ENCODE measurements at places on chromosomes 11 and 22. TPM values are rescaled to one million over a fixed set of nuclear protein-coding genes. Genes with fewer than 3 reads are reported as not detected.
A peak's percentile ranks its signal among the peaks of the same experiment; 100 is the strongest.

DNA sequence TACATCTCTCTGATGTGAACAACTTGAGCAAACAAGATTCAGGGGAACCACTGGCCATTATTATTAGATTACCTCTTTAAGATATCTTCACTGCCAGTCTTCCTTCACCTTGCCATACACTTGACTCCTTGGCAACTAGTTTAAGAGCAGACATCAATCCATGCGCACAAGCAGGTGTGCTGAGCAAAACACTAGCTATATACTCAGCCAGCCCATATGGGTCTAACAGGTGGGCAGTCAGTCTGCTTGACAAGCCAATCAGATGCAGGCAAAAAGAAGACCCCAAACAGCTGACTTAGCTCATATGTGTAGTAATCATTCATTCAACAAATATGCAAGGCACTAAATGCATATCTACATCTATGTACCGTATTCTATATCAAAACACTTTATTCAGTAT, 101.2 kb downstream of the SIK3 start:
- no peak for DNase-seq

DNA sequence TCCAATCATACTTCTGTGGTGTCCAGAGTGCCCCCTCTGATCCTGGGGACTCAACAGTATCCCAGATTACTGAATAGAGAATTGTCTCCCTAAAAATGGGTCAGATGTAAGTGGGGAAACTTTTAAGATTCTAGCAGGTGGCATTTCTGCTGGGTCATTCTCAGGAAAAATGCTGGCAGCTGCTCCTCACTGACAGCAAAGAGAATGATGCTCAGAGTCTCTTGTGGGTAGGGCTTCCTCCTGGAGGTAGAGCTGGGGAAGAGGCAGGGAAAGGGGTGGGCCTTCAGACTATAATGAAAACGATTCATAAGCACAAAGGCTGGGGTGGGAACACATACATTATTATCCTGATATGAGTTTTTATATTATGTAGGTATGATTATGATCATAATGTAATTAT, 647.2 kb downstream of the NELL1 start:
- no peak for DNase-seq

- DNase-seq: no peak
Observed at GRCh38 chr11:38718659-38719058, 2120.6 kb upstream of the RAG2 start.

GRCh38 chr22:19820880-19821522, 33.7 kb downstream of the GNB1L start:
- DNase-seq: no peak

- DNase-seq: no peak
Observed at GRCh38 chr11:24755260-24755839, 258.5 kb downstream of the LUZP2 start.

Gene MFRP
- not detected for total RNA-seq

GRCh38 chr11:122197066-122197987, 81.3 kb upstream of the BLID start:
- no peak for DNase-seq

DNA sequence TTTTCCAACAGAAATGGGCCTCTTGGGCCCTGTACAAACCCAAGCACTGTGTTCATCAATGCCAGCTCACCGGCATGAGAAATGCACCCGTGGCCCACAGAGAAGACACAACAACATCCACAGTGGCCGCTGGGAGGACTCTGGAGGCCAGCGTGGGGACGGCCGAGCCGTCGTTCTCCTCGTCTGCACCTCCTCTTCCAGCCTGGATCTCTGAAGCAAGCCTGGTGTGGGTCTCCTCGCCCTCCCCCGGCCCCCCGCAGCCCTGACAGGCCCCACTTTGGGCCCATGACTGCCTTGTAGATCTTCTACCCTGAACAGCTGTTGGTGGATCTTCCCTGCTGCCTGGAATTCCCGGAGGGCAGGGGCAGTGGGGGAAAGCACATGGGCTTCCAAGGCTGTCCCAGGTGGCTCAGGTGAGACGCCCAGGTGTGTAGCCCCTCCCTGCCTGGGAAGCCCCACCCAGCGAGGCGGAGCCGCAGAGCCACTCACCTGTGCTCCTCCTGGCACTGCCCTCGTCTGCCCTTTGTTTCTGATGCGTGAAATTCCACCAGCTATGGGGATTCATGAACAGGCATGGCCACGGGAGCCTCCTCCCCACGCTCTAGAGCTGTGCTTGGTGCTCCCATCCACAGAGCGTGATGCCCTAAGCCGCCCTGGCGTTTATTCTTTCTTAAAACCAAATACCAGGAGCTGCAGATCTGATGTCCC, 225.9 kb downstream of the BRD1 start:
- DNase-seq: no peak

Gene KRTAP5-2
- not detected for total RNA-seq

DNA sequence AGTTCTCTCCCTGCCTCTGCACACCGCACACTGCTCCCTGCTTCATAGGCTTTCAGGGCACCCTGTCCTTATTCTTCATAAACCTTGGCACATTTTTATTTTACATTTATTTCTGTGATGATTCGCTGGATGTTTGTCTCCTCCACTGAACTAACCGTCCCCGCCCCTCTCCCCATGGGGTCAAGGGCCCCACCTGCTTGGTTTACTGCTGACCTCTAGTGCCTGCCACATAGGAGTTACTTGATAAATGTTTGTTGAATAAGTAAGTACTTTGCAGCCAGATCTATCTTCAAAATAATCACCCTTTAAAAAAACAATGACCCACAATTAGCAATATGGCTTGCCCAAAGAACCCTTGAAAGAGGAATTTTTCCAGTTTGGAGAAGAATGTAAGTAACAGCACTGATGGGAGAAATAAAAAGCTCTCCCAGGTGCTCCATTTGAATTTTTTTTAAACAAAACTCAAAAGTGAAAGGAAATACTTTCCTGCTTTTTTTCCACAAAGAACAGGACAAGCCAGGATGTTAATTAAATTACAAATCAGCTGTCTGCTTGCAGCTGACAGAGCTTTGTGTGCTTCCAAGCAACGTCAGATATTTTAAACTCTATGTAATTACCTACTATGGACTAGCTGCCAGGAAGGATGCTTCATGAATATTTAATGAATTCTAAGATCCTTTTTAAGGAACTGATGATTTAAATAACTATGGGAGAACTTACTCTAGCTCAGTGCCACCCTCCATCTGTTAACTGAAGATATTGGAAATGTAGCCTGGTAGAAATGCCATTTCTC, 1083.6 kb downstream of the DLG2 start:
- DNase-seq: no peak

DNA sequence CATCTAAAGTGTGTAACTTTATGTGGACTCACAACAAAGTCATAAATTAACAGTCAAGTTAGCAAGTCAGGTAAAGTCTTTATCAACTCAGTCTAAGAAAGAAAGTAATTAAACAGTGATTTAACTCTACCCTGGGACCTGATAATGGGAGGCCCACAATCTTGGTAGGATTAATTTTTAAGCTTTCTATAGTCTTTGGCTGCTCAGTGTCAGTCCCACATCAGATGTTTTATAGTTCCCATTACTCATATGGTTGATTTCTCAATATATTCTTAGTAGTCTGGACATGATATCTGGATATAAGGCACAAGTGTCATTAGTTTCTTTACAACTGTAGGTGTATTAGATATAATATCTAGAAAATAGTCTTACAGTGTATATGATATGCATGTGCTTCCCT, 38.5 kb upstream of the SCN3B start:
- DNase-seq: no peak

Gene OR51I1
- not detected for total RNA-seq

Gene SPECC1L
- total RNA-seq: 35.2 TPM

DNA sequence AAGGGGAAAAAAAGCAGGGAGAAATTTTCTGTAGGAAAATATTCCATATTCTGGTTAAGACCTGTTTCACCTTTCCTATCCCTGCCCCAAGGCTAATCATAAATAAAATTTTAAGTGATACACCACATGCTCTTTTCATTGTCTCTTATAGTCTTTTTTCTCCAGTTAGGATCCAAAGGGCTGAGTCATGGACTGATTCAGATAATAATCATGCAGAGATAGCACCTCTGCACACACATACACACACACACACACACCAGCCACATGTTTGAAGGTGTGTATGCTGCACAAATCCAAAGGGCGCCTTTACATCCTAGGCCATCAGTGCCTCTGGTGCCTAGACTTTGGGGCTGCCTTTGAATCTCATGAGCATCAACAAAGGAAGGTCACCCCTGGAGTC, 35.5 kb upstream of the CWF19L2 start:
- no peak for DNase-seq

Gene CSNK2A3
- total RNA-seq: not detected

- no peak for DNase-seq
Observed at GRCh38 chr11:102575012-102575411, 44.5 kb upstream of the MMP7 start.

GRCh38 chr22:36613958-36614357, 85.0 kb upstream of the EIF3D start:
- no peak for DNase-seq

Gene NDUFS8
- 64.2 TPM for total RNA-seq

DNA sequence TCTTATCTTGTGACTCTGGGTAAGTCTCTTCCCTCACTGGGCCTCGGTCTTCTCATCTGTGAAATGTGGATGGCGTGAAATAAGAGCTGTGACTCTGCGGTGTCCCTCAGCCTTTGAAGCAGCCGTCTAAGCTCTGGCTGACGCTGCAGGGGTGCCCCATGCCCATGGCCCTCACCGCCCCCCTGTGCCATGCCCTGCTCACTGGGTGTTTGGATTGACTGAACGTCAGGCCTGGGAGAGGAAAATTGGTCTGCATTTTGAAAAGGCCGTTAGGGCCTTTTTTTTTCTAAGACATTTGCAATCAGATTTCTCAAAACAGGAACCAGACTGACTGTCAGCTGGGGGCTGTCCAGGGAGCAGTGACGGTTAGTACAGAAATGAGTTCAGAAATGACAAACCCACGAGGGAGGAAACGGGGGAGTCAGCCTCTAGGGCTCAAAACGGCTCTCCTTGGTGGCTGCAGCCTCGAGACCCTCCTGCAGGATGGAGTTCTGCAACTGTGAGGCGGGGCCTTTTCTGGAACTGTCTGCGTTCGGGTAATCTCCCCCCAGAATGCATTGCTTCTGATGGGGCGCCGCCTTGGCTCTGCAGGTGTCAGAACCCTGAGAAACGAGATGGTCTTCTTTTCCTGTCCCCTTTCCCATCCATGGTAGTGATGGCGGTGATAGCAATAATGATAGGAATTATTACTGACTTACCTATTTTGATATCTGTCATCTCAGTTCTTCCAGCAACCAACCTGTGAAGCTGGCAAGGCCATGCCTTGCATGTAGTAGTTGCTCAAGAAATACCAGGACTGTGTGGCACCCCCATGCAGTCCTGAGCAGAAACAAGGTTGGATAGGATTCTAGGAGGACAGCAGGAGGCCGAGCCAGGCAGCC, 2.0 kb downstream of the GRK2 start:
- DNase-seq: peak; percentile 50

Gene RELT
- total RNA-seq: 139 TPM

DNA sequence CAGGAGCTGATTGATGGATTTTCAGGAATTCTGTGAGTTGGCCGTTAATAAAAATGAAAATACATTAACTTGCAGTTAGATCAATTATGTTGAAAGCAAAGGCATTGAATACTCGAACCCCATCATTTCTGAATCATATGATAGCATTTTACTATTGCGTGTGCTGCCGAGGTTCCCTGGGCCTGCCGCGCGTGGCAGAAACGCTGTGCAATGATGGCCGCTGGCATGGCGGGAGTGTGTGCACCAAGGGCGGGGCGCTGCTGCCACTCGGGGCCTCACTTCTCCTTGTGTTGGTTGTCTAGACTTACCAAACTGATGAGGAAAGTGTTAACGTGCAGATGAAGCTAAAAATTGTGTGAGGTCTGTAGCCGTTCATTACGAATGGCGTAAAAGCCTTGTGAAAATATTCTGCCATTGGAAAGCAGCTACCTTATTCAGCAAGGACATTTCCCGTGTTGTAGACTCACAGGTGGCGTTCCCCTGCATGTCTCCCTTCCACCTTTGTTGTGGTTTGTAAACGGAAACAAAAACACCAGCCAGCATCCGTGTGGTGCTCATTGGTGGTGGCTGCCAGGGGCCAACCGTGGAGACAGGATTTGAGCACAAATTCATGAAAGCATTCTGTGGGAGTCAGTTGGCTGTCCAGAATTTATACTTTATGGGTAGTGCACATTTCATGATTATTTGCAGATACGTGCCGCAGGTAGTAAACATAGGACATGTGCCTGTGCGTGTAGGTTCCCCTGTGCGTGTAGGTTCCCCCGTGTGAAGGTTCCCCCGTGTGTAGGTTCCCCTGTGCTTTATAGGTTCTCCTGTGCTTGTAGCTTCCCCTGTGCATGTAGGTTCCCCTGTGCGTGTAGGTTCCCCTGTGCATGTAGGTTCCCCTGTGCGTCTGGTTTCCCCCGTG, 5.9 kb upstream of the GRAMD4 start:
- peak; percentile 39 for DNase-seq

DNA sequence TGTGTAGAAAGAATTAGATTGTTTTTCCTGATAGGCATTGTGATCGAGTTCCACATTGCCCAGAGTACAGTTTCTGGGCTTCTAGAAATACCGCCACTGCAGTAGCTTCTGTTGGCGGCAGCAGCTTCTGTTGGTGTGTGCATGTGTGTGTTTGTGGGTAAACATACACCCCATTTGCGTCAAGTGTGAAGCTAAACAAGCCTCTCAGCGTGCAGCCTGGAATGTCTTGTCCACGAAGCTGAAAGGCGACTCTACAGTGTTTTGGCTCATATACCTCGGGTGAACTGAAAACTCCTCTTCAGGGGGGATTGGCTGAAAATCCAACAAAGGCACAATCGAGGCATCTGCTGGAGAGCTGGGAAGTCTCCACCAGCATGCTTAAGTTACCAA, 112.0 kb upstream of the E2F8 start:
- no peak for DNase-seq

Gene ST14
- total RNA-seq: 0.81 TPM

GRCh38 chr11:61747192-61747966, 5.1 kb upstream of the MYRF start:
- DNase-seq: peak; percentile 27

DNA sequence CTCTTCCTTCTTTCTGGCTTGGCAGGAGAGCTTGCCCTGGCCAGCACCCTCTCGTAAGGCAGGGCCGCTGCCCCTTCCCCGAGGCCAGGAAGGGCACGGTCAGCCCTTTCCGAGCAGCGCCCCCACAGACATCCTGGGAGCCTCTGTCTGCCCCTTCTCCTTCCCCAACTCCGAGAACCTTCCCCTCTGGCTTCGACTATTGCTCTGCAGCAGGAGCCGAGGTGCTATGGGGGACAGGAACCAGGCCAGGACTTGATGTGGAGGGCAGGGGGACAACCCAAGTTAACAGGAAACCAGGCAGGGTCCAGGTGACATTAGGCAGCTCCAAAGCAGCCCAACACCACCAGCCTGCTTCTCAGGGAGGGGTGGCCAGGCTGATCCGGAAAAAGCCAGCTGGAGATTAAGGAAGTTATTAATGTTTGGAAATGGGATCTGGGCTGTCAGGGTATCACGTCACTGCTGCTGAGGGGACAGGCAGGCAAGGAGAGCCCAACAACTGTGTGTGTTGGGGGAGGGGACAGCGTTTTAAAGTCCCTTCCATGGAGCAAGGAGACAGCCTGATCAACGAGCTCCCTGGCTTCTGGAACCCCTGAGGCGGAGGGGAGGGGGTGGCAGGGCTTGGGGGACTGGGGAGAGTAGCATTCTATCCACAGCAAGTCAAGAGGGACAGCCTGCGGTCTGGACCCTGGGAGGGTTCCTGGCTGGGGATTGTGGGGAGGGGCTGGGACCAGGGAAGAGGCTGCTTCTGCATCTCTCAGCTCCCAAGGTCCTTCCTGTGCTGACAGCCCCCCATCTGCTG, 27.3 kb downstream of the SYT7 start:
- DNase-seq: no peak

Data from T-helper 17 cell (primary cell).